Activated CD8-positive, alpha-beta memory T cell treated with anti-CD3 and anti-CD28 coated beads for 1 hour (primary cell): ENCODE measurements at places on chromosomes 11 and 22.

GRCh38 chr11:2098691-2099515, 40.3 kb downstream of the IGF2 start:
- no peak for DNase-seq

GRCh38 chr11:19079643-19080440, 19.3 kb upstream of the MRGPRX2 start:
- DNase-seq, result no peak

DNA sequence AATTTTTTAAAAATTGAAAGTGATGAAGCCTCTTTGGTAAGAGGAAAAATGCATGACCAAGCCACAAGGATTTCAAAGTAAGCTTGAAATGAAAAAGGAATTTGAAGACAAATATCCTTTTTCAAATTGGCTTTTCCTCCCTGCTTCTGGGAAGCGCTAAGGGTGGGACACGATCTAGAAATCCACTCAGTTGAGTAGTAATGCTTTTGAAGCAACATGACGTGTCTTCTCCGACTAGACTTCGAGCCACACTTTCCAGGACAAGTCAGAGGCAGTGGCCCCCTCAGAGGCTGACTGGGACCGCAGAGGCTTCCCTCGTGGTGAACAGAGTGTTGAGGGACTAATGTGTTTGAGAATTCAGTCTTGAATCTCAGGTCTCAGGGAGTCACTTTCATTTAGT, 39.8 kb downstream of the KREMEN1 start:
- DNase-seq, result no peak

DNA sequence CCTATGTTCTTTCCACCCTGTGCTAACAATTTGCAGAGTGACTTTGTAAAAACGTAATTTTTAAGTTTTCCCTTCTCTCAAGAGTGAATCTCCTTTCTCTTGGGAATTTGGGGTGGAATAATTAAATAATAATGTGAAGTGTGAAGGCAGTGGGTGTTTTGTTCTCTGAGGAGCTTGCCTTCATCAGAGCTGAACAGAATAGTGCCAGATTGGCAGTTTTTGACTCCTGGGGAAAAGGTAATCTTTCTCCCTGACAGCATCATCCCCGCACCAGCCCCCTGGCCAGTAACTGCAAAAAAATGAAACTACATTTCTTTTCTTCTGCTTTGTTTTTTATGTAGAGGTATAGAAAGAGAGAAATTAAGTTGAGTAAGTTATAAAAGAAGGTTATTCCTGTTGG, 59.9 kb downstream of the MUC15 start:
- DNase-seq, result no peak

DNA sequence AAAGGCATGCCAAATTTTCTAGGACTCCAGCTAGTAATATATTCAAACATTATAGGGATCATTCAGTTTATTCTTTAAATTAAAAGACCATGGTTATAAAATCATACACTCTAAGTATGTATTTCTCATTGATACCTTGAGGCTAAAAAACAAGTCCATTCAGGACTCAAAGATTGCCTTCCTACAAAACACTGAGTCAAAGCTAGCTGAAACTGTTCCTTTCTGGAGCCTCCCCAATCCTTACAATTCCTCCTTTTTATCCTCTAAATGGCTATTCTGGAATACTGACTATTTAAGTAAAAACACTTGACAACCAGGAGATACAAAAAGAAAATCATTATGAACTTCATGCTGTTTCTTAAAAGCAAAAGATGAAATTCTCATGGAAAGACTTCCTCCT, 4.9 kb upstream of the TTLL12 start:
- no peak for DNase-seq

DNA sequence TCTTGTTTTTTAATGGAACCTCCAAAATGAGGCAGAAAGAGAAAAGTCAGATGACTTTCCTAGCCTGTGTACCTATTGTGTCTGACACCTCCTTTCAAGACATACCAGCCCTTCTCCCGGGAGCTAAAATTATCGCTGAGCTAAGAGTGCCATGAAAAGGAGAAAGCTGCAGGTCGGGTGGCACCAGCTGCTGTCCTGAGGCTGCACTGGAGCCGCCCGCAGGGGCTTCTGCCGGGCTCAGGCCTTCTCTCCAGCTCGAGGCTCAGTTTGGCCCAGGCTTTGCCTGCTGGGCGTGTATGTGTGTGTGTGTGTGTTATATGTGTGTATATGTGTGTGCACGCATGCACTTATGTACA, 27.7 kb upstream of the RAB1B start:
- DNase-seq, result no peak

DNA sequence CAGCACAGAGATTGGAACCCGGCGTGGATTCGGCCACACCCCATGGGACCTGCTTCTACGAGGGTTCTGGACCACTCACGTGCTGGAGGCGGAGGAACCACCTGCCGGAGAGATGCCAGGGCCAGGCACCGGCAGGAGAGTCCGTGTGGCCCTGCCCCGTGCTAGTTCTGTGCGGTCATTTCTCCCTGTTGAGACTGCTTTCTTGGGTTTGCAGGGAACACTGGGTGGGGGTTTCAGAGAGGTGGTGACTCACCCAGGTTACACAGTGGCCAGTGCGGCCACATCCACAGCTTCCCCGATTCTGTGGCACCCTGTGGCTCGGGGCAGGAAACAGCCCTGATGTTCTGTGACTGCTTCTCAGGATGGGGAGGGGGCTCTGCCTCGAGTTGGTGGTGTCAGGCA, 3.6 kb upstream of the PHLDA2 start:
- DNase-seq, result no peak

- no peak for DNase-seq
Measured at GRCh38 chr22:22714600-22715335, 70.4 kb downstream of the GGTLC2 start.

GRCh38 chr11:92251980-92252379, 27.4 kb downstream of the FAT3 start:
- no peak for DNase-seq

DNA sequence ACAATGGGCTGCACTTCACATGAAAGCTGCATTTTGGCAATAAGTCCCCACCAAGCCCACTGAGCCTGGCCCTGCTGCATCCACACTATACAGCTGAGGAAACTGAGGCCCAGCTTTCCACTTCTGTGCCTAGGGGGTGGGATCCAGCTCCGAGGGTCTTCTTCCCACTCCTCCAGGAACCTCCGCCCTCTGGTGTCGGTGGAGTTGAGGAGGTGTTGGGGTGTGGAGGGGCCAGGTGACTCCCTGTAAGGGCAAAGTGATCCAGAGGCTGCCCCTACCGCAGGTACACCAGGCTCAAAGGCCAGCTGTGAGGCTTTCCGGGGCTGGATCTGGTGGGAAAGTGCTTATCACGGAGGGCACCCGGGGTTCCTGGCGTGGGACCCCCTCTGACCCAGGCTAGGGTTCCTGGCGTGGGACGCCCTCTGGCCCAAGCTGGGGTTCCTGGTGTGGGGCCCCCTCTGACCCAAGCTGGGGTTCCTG, 125.0 kb downstream of the KCNQ1 start:
- no peak for DNase-seq

GRCh38 chr11:17766073-17766359, 31.4 kb downstream of the KCNC1 start:
- no peak for DNase-seq

DNA sequence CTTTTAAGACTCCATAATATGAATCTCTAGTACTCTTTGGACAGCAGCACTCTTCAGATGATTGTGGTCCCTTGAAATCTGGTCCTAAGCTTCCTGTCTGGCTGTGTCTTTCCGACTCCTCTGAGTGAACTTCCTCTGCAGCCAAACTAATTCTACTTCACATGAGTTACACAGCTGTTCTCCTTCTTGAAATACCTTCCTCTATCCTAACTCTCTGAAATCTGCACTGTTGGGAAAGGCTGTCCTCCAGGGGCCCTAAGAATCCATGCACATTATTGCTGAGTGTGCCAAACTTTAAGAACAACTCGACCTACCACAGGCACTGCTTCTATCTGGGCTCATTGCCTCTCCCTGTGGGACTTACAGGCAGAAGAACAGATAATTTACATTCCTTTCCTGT, 217.3 kb upstream of the ARHGAP42 start:
- DNase-seq, result no peak

- no peak for DNase-seq
Measured at GRCh38 chr11:130308059-130308458, 6.7 kb downstream of the ZBTB44 start.

- DNase-seq, result no peak
Measured at GRCh38 chr22:50339945-50340879, 2.9 kb upstream of the PPP6R2 start.

- no peak for DNase-seq
Measured at GRCh38 chr11:16772141-16772512, 33.7 kb downstream of the C11orf58 start.

GRCh38 chr11:75954039-75954438, 139.0 kb downstream of the UVRAG start:
- DNase-seq, result no peak

DNA sequence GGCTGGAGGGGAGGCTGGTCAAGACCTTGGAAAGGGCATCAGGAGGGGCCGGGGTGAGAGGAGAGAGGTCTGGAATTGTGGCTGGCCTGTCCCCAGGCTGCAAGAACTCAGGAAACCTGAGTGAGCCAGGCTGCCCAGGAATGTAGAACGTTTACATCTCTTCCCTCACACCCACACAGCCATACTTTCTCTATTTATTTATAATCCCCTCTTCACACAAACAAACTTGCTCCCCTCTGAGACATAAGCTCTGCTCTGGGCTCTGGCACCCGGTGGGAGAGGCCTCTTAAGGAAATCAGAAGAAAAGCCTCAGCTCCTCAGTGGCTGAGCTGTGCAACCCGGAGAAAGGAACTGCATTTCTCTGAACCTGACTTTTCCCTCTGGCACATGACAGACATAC, 5.5 kb downstream of the CHRDL2 start:
- DNase-seq, result no peak

GRCh38 chr11:90803366-90803765, 580.5 kb upstream of the CHORDC1 start:
- DNase-seq, result no peak

GRCh38 chr11:64327993-64328392, 10.1 kb downstream of the PRDX5 start:
- DNase-seq, result no peak

- DNase-seq, result no peak
Measured at GRCh38 chr11:6251120-6251733, 8.4 kb upstream of the CCKBR start.

GRCh38 chr22:27583856-27584255, 217.7 kb downstream of the MN1 start:
- DNase-seq, result no peak
